Kidney epithelial cell (primary cell): ENCODE measurements at places on chromosomes 1 and 21. TPM values are rescaled to one million over a fixed set of nuclear protein-coding genes. Genes with fewer than 3 reads are reported as not detected.

Gene FCGR3B
- total RNA-seq, result not detected in 2 replicates

Gene CFAP74
- not detected in 2 replicates for total RNA-seq

Gene NUDT17
- 1.9 and 2.5 TPM in 2 replicates for total RNA-seq

Gene DMRTA2
- total RNA-seq, result not detected in 2 replicates

Gene C1orf87
- not detected in 2 replicates for total RNA-seq

Gene ATP1A4
- total RNA-seq, result not detected in 2 replicates

Gene PFDN2
- 98.4 and 132 TPM in 2 replicates for total RNA-seq

Gene CD48
- total RNA-seq, result not detected in 2 replicates
